ENCODE measurements at places on chromosomes 16 and 17.

DNA sequence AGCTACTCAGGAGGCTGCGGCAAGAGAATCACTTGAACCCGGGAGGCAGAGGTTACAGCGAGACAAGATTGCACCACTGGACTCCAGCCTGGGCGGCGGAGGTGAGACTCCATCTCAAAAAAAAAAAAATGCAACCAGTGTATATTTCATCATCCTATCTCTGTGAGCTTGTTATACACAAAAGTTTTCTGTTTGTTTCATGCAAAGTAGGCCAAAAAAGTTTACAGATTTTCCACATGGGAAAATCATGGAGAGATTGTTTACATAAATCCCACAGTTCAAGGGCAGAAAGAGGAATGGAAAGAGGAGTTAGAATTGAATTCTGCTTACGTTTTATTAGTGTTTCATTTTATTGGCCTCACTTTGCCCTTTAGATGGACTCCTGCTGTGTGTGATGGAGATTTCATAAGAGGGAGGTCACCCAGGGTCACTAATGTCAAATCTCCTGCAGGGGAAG, 24.7 kb downstream of the NARF start:
- DNase-seq = no peak

DNA sequence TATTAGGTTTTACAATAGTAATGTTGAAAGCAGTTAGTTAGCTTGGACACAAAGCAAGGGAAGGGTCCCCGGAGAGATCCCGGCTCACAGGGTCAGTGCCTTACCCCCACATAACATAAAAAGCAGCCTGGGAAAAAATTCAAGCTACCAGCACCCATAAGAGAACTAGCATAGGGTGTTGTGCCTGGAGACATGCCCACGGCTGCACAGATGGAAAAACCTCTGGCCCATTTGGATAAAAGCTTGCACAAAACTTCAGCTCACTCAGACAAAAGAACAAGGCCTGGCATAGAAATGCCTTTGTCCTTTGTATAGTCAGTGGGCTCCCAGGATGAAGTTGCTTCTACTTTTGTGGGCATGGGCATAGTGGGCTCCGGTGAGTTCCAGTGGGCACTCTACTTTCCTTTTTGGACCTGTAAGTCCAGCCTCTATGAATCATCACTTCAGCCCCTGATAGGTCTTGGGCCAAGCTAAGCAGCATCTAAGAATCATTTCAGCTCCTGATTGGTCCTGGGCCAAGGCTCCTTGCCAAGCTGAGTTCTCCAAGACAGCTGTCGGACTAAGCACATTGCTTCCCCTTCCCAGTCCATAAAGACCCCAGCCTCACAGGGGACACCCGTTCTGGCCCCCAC, 1.3 kb upstream of the RDM1 start:
- DNase-seq = no peak

GRCh38 chr16:2148714-2149629, 547 bp downstream of the RAB26 start:
- DNase-seq = no peak

- no peak for DNase-seq
These were observed 94.0 kb upstream of the CDH5 start for GRCh38 chr16:66272461-66272860.

DNA sequence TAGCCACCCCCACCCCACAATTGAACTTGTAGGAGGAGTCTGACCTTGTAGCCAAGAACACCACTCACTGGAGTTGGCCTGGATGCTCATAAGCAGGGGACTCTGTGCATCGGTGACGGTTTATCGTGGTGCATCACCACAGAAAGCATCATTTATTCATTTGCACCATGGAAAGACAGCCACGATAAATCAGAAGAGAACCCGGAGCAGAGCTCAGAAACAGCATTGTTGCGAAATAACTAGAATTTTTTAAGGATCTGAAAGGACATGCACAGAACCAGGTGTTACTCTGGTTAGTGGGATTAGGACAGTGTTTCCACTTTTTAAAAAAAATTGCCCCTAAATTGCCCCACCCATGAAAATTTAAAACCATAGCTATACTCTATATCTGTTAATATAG, 44.4 kb upstream of the IRX6 start:
- no peak for DNase-seq
